Inflammatory macrophage treated with lipopolysaccharide for 1 hour (primary cell): ENCODE measurements at places on chromosomes 5 and 9.

- DNase-seq, result no peak
These were observed 4.3 kb upstream of the RNF44 start for GRCh38 chr5:176541338-176542134.

GRCh38 chr5:120463006-120463680, 957 bp upstream of the PRR16 start:
- DNase-seq, result peak; percentile 71

DNA sequence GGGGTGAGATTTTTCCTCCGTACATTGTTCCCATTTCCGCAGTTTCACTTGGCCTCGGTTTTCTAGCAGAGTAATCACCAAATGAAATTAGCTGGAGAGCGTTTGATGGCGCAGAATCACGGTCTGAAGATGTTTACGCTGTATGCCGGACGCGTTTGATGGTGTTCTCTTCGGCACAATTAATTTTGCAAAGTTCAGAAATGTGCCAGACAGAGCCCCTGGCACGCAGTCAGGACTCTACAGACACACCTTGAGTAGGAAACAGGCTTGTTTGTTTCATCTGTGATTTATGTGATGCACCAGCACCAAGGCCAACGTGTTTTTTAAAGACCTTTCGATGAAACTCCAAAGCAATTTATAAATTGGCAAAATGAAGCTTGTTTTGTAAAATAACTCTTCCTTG, 863 bp upstream of the LIFR start:
- DNase-seq, result no peak

- DNase-seq, result no peak
These were observed 2.9 kb upstream of the SEPTIN8 start for GRCh38 chr5:132779961-132780360.

GRCh38 chr5:52725065-52725746, 62.5 kb upstream of the ITGA1 start:
- no peak for DNase-seq

DNA sequence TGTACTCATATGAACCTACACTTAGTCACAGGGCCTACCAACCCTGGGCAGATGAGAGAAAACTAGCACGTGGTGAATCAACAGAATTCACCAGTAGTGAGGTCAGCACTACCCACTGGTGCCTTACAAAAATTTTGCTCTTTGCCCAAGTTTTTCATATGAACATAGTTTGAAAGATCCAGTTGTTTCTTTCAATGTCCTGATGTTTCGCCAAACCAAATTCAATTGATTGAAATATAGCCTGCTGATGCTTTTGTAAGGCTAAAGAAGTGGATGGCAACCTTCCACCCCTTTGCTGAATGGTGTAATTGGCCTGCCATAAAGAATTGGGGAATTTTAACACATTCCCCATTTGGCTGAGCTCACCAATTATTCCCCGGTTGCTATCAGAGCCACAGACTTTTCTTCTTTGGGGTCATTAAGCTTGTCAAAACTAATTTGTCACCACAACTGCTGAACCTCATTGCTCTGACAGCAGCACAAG, 339.2 kb downstream of the GLIS3 start:
- DNase-seq, result no peak

- DNase-seq, result no peak
These were observed 72.8 kb upstream of the PARP8 start for GRCh38 chr5:50593681-50594080.

DNA sequence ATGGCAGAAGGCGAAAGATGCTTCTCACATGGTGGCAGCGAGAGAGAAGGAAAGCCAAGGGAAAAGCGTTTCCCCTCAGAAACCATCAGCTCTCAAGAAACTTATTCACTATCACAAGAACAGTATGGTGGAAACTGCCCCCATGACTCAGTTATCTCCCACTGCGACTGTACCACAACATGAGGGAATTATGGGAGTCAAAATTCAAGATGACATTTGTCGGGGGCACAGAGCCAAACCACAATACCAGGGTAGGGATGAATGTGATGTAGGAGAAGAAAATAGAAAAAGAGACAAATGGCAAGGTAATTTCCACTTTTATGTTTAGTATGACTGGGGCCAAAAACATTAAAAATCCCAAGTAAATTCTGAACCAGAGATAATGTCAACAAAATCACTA, 216.8 kb downstream of the TRIM36 start:
- DNase-seq, result no peak

DNA sequence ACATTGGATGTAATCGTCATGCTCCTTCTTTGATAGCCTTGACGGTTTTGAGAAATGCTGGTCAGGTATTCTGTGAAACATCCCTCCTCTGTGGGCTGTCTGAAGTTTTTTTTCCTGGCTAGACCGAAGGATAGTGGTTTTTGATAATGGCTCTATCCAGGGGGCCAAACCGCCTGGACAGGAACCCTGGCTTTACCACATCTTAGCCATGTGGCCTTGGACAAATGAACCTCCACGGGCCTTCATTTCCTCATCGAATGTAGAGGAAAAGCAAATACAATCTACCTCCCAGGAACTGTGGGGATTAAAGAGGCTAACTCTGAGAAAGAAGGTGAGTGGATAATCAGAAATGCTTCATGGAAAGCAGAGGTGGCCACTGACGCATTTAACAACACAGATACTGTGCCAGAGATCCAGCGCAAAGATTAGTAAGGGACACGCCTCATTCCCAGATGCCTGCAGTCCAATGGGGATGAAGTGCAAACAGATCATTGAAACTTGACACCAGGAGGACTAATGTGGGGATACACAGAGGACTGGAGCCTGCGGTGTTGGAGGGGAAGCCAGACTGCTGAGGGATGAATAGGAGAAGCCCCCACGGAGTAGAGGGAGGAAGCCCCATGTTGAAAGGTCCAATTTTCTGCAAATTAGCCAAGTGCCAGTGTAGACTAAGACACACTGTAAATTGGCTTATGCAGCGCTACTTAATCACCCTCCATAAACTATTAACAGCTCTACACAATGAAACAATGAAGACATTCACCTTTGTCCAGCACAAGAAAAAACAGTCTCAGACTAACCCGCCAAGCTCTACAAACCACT, 41.6 kb downstream of the MYO10 start:
- DNase-seq, result no peak

GRCh38 chr5:68250661-68251298, 35.2 kb downstream of the PIK3R1 start:
- peak; percentile 32 for DNase-seq

GRCh38 chr9:136925414-136926153, 19.0 kb downstream of the FBXW5 start:
- DNase-seq, result no peak

GRCh38 chr5:179926657-179927056, 19.0 kb upstream of the TBC1D9B start:
- no peak for DNase-seq

DNA sequence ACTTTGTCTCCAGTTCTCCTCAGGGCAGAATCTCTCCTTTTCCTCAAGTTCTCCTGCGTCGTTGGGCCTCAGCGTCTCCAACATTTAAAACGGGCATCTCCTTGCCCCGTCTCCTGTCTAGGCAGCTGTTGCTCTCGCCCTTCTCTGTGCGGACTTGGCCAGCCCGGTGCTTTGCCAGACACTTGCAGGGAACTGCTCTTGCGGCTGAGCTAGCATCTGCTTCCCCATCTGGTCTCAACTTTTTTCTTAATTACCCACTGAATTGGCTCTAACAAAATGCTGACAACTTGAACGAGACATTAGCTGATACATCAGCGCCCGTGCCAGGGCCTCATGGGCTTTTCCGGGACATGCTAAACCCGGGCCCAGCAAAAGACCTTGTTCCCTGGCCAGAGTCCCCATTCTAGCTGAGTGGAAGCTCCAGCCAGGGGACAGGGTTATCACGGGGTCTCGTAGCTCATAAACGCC, 25.1 kb downstream of the ZNF618 start:
- DNase-seq, result no peak

DNA sequence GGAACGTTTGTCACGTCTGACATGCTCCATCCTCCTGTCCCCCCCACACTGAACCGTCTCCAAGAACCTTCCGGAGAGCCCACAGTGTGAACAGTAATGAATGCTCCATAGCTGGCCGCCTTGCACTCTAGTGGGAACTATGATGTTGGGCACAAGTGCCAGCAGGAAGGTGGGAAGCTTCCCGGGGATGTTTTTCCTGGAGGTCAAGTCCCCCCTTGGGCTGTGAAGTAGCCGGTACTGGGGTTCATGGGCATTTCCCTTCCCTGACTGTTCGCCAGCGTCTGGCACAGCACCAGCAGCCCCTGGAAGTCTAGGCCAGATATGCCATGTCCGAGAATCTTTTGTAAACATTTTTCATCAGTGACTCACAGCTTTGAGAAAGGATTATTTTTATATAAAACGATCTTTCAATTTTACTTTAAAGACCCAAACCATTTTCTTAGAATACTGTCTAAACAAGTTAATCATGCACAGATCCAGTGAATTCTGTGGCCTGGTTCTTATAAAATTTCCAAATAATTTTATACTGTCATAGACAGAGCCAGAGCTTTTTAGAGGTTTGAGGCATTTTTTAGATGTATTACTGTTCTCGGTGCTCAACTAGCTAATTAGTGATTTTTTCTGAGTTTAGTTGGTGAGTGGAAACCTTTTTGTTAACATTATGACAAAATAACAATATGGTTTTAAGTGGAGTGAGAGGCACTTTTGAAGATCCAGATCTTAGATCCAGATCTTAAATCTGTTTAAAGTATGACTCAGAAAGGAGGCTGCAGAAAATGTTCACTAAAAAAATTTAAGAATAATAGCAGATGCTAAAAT, 11.6 kb downstream of the ABL1 start:
- no peak for DNase-seq

DNA sequence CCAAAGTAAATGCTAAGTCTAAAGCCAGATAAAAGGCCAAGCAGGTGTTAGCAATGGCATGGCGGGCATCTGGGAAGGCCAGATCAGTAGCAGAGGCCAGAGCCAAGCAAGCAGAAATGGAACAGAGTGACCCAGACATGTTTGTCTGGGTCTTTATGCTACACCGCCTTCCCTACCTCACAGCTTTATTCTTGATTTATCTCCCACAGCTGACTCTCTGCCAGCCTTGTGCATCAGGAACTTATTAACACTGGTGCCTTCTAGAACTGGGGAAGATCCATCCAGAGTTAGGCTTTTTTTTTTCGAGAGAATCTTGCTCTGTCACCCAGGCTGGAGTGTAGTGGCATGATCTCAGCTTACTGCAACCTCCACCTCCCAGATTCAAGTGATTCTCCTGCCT, 112.5 kb upstream of the SLC44A1 start:
- no peak for DNase-seq

DNA sequence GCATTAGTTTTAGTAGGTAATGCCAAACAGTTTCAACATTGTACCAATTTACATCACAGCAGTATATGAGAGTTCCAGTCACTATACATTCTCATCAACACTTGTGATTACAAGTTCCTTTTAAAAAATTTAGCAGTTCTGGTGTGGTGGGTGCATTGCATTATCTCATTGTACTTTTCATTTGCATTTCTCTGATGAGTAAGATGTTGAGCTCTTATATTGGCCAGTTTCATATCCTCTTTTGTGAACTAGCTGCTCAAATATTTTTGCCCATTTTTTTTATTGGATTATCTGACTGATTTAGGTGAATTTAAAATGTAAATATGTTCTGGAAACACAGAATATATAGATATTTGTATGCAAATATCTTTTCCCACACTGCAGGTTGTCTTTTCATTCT, 160.9 kb upstream of the NR3C1 start:
- peak; percentile 97 for DNase-seq

GRCh38 chr5:73451224-73452130, 2.9 kb upstream of the FOXD1 start:
- peak; percentile 45 for DNase-seq

- no peak for DNase-seq
These were observed 440.5 kb upstream of the ZNF608 start for GRCh38 chr5:125186911-125187375.

DNA sequence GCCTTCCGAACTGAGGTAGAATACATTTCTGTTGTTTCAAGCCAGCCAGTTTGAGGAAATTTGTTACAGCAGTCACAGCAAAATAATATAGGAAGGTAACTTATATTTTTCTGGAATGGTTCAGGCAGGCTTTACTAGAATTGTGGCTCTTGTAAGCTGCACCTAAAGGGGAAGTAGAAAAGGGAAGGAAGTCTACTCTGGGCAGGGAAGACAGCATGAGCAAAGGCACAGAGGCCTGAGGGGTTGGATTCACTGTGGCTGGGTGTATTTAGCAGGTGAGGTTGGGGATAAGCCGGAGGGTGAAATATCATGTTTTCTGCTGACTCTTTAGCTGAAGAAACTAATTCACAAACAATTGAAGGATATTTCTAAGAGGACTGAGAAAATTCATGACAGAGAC, 183.5 kb downstream of the GAS1 start:
- peak; percentile 77 for DNase-seq

DNA sequence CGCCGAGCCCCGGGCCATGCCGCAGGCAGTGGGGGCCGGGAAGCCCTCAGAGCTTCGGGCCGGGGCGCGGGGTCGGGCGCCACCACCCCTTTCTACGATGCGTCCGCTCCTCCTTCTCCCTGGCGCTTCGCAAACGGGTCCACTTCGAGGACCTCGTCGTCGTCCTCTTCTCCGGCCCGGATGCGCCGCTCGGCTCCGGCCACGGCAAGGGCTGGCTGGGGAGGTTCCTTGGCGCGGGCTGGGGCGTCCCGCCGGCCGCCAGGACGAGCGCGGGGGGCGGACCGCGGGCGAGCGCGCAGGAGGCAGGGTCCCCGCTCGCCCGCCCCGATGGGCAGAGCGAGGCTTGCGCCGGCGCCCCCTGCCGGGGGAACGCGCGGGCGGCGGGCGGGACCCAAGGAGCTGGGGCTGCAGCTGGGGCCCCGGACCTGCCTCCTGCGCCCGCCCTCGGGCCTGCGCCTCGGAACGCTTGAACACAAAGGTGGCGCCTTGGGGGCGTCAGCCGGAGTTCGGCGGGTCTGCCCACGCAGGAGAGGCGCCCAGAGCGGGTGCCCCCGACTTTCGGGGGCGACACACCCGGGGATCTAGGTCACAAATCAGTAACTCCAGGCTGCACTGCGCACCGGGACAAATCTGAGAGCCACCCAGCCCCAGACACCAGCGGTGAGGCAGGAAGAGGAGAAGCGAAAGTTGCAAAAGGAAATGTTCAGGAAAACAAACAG, at the start of gene ROR2:
Gene ROR2, minus strand, starts transcription at position 283 of the 719 bp plus-strand sequence.
- DNase-seq, result no peak

GRCh38 chr5:167602067-167602466, 689.4 kb upstream of the WWC1 start:
- DNase-seq, result no peak

GRCh38 chr5:151083081-151083676, 2.3 kb upstream of the TNIP1 start:
- peak; percentile 57 for DNase-seq

DNA sequence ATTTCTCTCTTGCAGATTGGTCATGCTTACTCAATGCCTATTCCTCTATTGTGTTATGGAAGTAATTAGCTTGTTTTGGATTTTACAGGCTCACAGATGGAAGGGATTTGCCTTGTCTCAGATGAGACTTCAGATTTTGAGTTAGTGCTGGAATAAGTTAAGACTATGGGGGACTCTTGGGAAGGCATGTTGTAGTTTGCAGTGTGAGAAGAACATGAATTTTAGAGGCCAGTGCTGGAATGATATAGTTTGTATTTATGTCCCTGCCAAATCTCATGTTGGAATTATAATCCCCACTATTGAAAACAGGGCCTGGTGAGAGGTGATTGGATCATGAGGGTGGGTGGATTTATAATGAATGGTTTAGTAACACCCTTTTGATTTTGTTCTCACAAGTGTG, 6.1 kb upstream of the TUSC1 start:
- no peak for DNase-seq
